Bronchial smooth muscle cell (primary cell): ENCODE measurements at places on chromosomes 3 and 15. TPM values are rescaled to one million over a fixed set of nuclear protein-coding genes. Genes with fewer than 3 reads are reported as not detected.

The NANOGP8 gene
- not detected in 2 replicates for total RNA-seq

The SLC51B gene
- 1.0 and 1.9 TPM in 2 replicates for total RNA-seq

The SEMA5B gene
- not detected in 2 replicates for total RNA-seq

The KLHL25 gene
- 1.5 and 1.6 TPM in 2 replicates for total RNA-seq

The TTC21A gene
- total RNA-seq, result 4.6 and 4.8 TPM in 2 replicates

The RARB gene
- 3.1 and 11.7 TPM in 2 replicates for total RNA-seq

The PATL2 gene
- 1.4 and 1.6 TPM in 2 replicates for total RNA-seq

The SOX14 gene
- not detected in 2 replicates for total RNA-seq

The DCLK3 gene
- under 0.01 TPM in 1 of 2 replicates, not detected in the other for total RNA-seq

The FGF7 gene
- total RNA-seq, result 393 and 762 TPM in 2 replicates

The IL17RC gene
- total RNA-seq, result 25.4 and 37.8 TPM in 2 replicates

The PCYT1A gene
- total RNA-seq, result 67.3 and 125 TPM in 2 replicates

The TGFBR2 gene
- total RNA-seq, result 75.4 and 110 TPM in 2 replicates

The ERC2 gene
- 0.16 TPM in 1 of 2 replicates, not detected in the other for total RNA-seq

The RNF111 gene
- 10.4 and 11.7 TPM in 2 replicates for total RNA-seq

The GPR171 gene
- total RNA-seq, result not detected in 2 replicates

The ADAMTSL3 gene
- 0.09 and 0.32 TPM in 2 replicates for total RNA-seq

The PTH1R gene
- total RNA-seq, result 0.16 and 0.77 TPM in 2 replicates

The SLCO3A1 gene
- 4.1 and 4.9 TPM in 2 replicates for total RNA-seq

The CASR gene
- not detected in 2 replicates for total RNA-seq

The HCLS1 gene
- total RNA-seq, result 0.63 TPM in 1 of 2 replicates, not detected in the other

The RTP3 gene
- total RNA-seq, result not detected in 2 replicates

The OSBPL10 gene
- 1.7 and 5.0 TPM in 2 replicates for total RNA-seq

The GABRR3 gene
- total RNA-seq, result not detected in 2 replicates

The GABRB3 gene
- 0.16 and 0.26 TPM in 2 replicates for total RNA-seq

The KCNMB2 gene
- total RNA-seq, result not detected in 2 replicates

The UPK1B gene
- total RNA-seq, result under 0.01 TPM in 1 of 2 replicates, not detected in the other

The LSMEM2 gene
- not detected in 2 replicates for total RNA-seq

The OR5K2 gene
- total RNA-seq, result not detected in 2 replicates
